ENCODE measurements at places on chromosomes 16 and 17.

GRCh38 chr17:76384222-76384986 is at the start of gene SPHK1:
TSS of gene SPHK1 (plus strand) at chr17:76384609. CDS start at chr17:76385645, 1,036 bp downstream.
- H3K27me3 ChIP-seq, result peaks cover 15% of the 10 kb centered on the region
- H3K27ac ChIP-seq, result peak within 1 kb of the TSS; percentile 3

DNA sequence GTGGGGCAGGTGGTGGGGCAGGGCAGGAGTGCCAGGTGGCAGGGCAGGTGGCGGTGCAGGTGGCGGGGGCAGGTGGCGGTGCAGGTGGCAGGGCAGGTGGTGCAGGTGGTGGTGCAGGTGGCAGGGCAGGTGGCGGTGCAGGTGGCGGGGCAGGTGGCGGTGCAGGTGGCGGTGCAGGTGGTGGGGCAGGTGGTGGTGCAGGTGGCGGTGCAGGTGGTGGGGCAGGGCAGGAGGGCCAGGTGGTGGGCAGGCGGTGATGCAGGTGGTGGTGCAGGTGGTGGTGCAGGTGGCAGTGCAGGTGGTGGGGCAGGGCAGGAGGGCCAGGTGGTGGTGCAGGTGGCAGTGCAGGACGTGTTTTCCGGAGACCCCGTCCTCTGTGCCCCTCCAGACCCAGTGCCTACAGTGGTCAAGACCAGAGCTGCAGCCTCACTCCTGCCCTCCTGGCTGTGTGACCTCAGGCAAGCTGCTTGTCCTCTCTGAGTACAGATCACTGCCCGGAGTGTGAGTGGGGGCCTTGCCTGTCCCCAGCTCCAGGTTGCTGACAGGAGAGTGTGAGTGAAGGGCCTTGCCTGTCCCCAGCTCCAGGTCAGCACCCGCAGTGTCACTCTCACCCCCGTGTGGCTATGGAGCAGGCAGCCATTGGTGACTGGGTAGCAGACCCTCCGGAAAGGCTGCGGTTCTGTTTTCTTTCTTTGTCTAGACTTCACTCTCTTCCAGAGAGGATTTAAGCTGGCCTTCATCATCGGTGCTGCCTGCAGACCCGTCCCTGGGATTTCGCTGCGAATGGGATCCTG is 16.1 kb upstream of the NPTX1 start:
- no peak for DNase-seq
- H3K4me1 ChIP-seq, result peaks cover 3% of the 10 kb centered on the region
- no peaks in the 10 kb centered on the region for H3K27me3 ChIP-seq

- no peaks in the 10 kb centered on the region for H3K27me3 ChIP-seq
- H3K4me3 ChIP-seq, result no peak overlapping the region
- no peak for DNase-seq
- H3K36me3 ChIP-seq, result no peaks in the 10 kb centered on the region
Measured at GRCh38 chr17:79919164-79919585, 79.9 kb upstream of the CBX4 start.

GRCh38 chr16:15928261-15929104 is 20.9 kb upstream of the ABCC1 start:
- no peaks in the 10 kb centered on the region for H3K4me1 ChIP-seq
- no peaks in the 10 kb centered on the region for H3K36me3 ChIP-seq
- H3K27me3 ChIP-seq, result no peaks in the 10 kb centered on the region
- DNase-seq, result no peak
- no peak overlapping the region for H3K4me3 ChIP-seq

DNA sequence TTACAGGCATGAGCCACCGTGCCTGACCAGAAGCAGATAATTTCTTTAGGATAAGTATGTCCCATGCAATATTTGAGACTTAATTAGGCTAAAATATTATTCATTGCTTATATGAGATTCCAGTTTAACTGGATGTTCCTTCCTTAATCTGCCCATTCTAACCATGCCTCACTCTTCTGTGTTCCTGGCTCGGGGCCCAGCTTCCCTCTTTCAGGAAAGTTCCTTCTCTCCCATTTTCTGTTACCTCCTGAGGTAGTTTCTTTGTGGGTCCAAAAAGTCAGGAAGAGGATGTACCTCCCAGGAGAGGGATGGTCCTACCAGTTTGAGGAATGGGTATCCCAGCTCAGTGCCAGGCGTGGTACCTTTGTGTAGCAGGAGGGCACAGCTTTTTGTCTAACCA is 23.3 kb downstream of the UNK start:
- H3K27ac ChIP-seq, result no peak overlapping the region
- no peaks in the 10 kb centered on the region for H3K4me1 ChIP-seq
- H3K27me3 ChIP-seq, result no peaks in the 10 kb centered on the region
- DNase-seq, result no peak
- no peak overlapping the region for H3K4me3 ChIP-seq

DNA sequence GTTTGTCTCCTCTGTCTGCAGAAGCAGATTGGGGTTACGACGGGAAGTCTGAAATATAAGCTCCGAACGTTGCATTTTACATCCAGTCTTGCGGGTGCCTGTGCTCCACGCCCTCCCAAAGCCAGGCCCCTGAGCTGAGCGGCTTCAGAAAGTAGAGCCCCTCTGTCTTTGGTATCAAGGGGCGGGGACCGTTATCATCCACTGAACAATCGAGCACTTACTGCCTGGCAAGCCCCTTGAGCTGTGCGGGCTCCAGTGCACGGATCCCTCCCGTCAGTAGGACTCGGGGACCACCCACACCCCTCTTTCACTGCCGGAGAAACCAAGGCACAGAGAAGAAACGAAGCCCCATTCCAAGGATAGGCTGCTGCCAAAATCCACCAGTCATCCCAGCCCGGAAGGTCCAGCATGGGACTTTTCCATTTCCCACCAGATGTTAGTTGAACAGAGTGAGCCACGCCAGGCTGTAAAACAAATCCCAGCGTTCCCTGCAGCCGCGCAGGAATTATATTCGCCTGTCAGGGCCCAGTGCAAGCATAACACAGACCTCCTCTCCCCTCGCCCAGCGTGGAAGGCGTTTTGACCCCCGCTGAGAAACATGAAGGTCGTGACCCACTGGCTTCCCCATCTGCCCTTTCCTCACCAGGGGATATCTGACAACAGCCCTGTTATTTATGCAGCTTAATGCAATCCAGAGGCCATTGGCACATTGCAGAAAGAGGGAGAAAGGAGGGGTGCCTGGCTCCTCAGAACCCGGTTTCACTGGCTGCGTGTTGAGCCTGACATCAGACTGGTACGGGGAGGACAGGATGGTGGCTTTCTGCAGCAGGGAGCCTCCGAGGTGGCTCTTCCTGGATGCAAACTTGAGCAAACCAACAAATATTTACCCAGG is 212.2 kb upstream of the FOXF1 start:
- H3K4me1 ChIP-seq, result no peaks in the 10 kb centered on the region
- H3K27ac ChIP-seq, result no peak overlapping the region
- DNase-seq, result no peak
- no peaks in the 10 kb centered on the region for H3K36me3 ChIP-seq
- no peak overlapping the region for H3K4me3 ChIP-seq
- peaks cover 41% of the 10 kb centered on the region for H3K27me3 ChIP-seq

- DNase-seq, result no peak
- H3K27me3 ChIP-seq, result no peaks in the 10 kb centered on the region
- no peak overlapping the region for H3K27ac ChIP-seq
Measured at GRCh38 chr17:31385428-31386285, 5.8 kb upstream of the RAB11FIP4 start.

GRCh38 chr17:70446446-70446845 is 277.1 kb downstream of the KCNJ2 start:
- DNase-seq, result no peak
- H3K36me3 ChIP-seq, result no peaks in the 10 kb centered on the region
- no peaks in the 10 kb centered on the region for H3K4me1 ChIP-seq
- no peaks in the 10 kb centered on the region for H3K27me3 ChIP-seq
- H3K4me3 ChIP-seq, result no peak overlapping the region
- H3K27ac ChIP-seq, result no peak overlapping the region

- H3K4me3 ChIP-seq, result no peak overlapping the region
- no peaks in the 10 kb centered on the region for H3K27me3 ChIP-seq
- no peak overlapping the region for H3K27ac ChIP-seq
- H3K36me3 ChIP-seq, result no peaks in the 10 kb centered on the region
Measured at GRCh38 chr17:2909846-2910234, 113.6 kb downstream of the RAP1GAP2 start.

DNA sequence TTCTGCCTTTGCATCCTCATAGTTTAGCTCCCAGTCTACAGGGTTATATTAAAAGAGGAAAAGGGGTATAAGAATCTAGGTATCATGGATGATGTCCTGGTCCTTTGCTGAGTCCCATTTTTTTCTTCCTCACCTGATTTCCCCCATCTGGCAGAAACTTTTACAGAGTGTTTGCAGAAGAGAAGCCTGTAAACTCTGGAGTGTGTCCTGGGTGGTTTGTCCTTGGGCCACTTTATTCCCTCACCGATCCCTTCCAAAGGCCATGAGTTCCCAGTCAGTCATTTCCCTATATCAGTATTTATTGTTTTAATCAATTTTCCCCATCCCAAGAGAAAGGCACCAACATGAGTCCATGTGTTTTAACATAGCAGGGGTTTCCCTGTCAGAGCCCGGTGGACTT is 638.2 kb downstream of the WWOX start:
- H3K4me1 ChIP-seq, result no peaks in the 10 kb centered on the region
- H3K4me3 ChIP-seq, result no peak overlapping the region
- H3K27me3 ChIP-seq, result no peaks in the 10 kb centered on the region

GRCh38 chr17:7932483-7932891 is 481 bp downstream of the CNTROB start:
- no peak for DNase-seq
- H3K27ac ChIP-seq, result peak overlapping the region; percentile 99
- no peaks in the 10 kb centered on the region for H3K27me3 ChIP-seq
- peak overlapping the region; percentile 71 for H3K4me3 ChIP-seq

GRCh38 chr16:3836641-3837040 is 43.9 kb downstream of the CREBBP start:
- H3K36me3 ChIP-seq, result peaks cover 35% of the 10 kb centered on the region
- H3K27me3 ChIP-seq, result no peaks in the 10 kb centered on the region
- DNase-seq, result no peak
- no peak overlapping the region for H3K27ac ChIP-seq

DNA sequence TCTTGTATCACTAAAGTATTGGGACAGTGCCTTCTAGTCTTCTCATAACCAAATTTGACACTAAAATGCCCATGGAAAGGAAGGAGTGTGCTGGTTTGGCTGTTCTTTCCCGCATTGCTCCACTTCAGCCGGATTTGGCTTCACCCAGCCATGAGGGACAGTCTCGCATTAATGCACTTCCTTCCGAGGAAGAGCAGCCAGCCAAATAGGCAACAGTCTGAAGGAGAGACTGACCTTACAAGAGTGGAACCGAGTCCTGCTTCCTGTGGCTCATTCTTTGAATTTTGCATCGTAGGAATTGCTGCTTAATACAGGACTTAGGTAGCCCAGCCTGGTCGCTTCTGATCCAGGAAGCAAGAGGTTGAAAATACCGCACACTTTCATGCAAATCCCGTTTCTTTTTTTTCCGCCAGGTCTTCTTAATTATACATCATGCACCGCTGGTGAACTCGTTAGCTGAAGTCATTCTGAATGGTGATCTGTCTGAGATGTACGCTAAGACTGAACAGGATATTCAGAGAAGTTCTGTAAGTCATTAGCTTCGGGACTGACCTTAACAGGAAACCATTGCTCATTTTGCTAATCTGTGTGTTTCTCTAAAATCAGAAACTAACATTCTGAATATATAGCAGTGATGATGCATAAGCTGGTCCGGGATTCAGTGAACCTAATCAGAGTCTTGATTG is 38.2 kb downstream of the CLEC16A start:
- DNase-seq, result no peak
- H3K4me1 ChIP-seq, result peaks cover 23% of the 10 kb centered on the region
- peak overlapping the region; percentile 38 for H3K27ac ChIP-seq
- no peaks in the 10 kb centered on the region for H3K27me3 ChIP-seq
- H3K4me3 ChIP-seq, result no peak overlapping the region

GRCh38 chr16:31420037-31420436 is 8.1 kb downstream of the COX6A2 start:
- H3K27me3 ChIP-seq, result no peaks in the 10 kb centered on the region
- no peaks in the 10 kb centered on the region for H3K36me3 ChIP-seq
- no peak overlapping the region for H3K4me3 ChIP-seq
- no peak for DNase-seq
- H3K4me1 ChIP-seq, result no peaks in the 10 kb centered on the region
- H3K27ac ChIP-seq, result no peak overlapping the region

- H3K27ac ChIP-seq, result no peak overlapping the region
- H3K4me1 ChIP-seq, result no peaks in the 10 kb centered on the region
- no peak for DNase-seq
- H3K27me3 ChIP-seq, result no peaks in the 10 kb centered on the region
Measured at GRCh38 chr16:64715624-64716023, 406.2 kb downstream of the CDH11 start.

GRCh38 chr16:56399486-56399885 is 25.9 kb downstream of the AMFR start:
- H3K27me3 ChIP-seq, result no peaks in the 10 kb centered on the region
- H3K27ac ChIP-seq, result no peak overlapping the region
- H3K4me1 ChIP-seq, result no peaks in the 10 kb centered on the region
- no peak for DNase-seq

DNA sequence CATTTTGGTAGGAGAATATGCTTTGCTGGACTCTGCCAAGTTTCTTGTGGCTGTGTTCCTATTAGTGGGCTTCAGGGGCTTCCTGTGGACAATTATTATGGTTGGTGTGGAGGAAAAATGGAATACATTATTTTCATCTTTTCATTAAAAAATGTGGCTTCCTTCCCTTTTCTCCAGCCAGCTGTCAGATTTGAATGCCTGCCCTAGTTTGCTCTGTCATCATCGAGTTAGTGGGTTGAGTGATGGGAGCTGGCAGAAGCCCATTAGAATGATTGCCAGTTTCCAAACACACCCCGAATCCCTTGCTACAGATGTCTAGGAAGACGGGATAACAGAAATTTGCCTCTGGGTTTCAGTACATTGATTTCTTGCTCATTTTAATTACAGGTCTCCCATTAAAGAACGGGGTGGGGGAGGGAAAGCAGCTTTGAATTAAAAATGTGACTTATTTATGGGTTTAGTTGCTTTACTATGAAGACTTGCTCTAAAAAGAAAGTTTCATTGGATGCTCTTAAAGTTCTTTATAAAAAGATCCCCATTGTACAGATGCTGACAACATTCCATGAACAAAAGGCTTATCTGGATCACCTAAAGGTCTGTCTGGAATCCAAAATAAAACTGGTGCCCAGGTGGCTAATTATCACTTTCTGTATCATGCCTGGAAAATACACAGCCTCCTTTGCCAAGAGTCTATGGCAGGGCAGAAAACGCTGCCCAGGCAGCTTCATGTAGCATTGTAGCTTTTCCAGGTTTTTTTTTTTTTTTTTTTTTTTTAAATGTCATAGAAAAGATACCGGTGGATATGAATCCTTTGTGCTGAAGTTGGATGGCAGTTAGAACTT is 103.6 kb downstream of the PRKCA start:
- H3K27ac ChIP-seq, result peak overlapping the region; percentile 86
- H3K4me1 ChIP-seq, result peaks cover 90% of the 10 kb centered on the region
- DNase-seq, result no peak
- H3K4me3 ChIP-seq, result no peak overlapping the region
- H3K36me3 ChIP-seq, result no peaks in the 10 kb centered on the region
